ENCODE measurements at places on chromosomes 13 and 19. TPM values are rescaled to one million over a fixed set of nuclear protein-coding genes. Genes with fewer than 3 reads are reported as not detected.

Gene SYCN
- not detected for total RNA-seq

DNA sequence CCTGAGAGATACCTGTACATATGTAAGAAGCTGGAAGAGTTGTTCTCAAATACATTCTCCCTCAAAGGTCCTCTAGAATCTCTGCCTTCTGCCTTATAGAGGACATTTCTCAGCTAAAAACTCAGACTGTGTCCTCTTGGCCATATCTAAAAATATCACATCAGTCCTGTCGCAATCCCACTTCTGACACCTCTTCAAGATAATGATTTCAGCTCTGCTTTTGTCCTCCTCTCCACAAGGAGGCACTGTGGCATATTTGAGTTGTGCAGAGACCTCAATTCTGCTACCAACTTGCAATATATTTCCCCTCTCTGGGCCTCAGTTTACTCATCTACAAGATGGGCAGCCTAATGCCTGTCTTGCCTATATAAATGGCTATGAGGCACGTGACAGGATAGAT is 16.6 kb downstream of the ADAMTS10 start:
- H3K36me3 ChIP-seq = peaks cover 11% of the 10 kb centered on the region
- peaks cover 9% of the 10 kb centered on the region for H3K4me1 ChIP-seq
- no peaks in the 10 kb centered on the region for H3K27me3 ChIP-seq
- DNase-seq = no peak
- H3K27ac ChIP-seq = no peak overlapping the region

Gene SYNE4
- total RNA-seq = 1.8 TPM

Gene ZFP30
- 5.6 TPM for total RNA-seq

GRCh38 chr13:42602906-42603305 is 29.0 kb downstream of the TNFSF11 start:
- no peak overlapping the region for H3K27ac ChIP-seq
- no peak overlapping the region for H3K4me3 ChIP-seq
- H3K36me3 ChIP-seq = no peaks in the 10 kb centered on the region
- DNase-seq = no peak

DNA sequence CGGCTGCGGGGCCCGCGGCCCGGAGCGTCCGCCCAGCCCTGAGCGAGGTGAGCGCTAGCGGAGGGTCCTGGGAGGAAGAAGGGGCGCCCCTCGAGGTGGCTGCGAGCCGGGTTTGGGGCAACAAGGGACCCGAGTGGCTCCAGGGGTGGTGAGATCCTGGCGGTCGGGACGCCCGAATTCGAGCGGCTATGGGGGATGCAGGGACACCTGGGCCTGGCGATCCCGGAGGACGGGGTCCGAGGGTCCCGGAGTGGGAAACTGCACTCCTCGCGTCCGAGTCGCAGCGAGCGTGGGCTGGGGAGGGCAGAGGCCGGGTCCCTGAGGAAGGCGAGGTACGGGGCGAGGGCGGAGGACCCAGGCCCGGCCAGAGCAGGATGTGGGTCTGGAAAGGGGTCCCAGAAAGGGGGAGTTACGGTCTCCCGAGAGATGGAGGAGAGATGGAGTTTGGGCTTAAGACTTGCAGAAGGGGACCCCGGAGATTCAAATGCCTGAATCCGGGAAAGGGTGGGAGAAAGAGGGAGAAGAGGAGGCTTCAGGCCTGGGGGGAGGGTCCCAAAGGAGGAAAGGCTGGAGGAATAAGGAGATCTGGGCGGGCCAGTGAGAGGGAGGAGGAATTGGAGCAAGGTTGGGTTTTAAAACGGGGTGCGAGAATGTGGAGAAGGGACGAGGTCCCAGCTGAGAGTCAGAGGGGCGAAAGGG is 542 bp downstream of the CACNG7 start:
- H3K4me1 ChIP-seq = no peaks in the 10 kb centered on the region
- H3K27me3 ChIP-seq = peaks cover 6% of the 10 kb centered on the region
- H3K36me3 ChIP-seq = no peaks in the 10 kb centered on the region
- H3K27ac ChIP-seq = no peak overlapping the region
- H3K4me3 ChIP-seq = no peak overlapping the region
- no peak for DNase-seq

- H3K4me3 ChIP-seq = peak overlapping the region; percentile 62
- DNase-seq = peak; percentile 48
- H3K27me3 ChIP-seq = no peaks in the 10 kb centered on the region
- H3K36me3 ChIP-seq = no peaks in the 10 kb centered on the region
Measured at GRCh38 chr19:8609279-8610040, 1.1 kb downstream of the ADAMTS10 start.

Gene TMEM190
- not detected for total RNA-seq
